ENCODE measurements at places on chromosomes 2 and 18. TPM values are rescaled to one million over a fixed set of nuclear protein-coding genes. Genes with fewer than 3 reads are reported as not detected.

The HOXD13 gene
- total RNA-seq: not detected

The KIF5C gene
- total RNA-seq: 0.26 TPM

The TRMT61B gene
- 10.9 TPM for total RNA-seq

The MYOM1 gene
- 1.7 TPM for total RNA-seq

The STK36 gene
- 25.9 TPM for total RNA-seq

The CXCR4 gene
- under 0.01 TPM for total RNA-seq

The NOL4 gene
- total RNA-seq: not detected

The TBC1D8 gene
- total RNA-seq: 10.7 TPM

The ITGA6 gene
- 5.3 TPM for total RNA-seq

The C2orf78 gene
- total RNA-seq: not detected

The FBXO41 gene
- total RNA-seq: 0.60 TPM

The STON1 gene
- 6.7 TPM for total RNA-seq

The SLC4A5 gene
- 0.16 TPM for total RNA-seq

The ANTXR1 gene
- 31.8 TPM for total RNA-seq

All from bronchial smooth muscle cell (primary cell).